ENCODE measurements at places on chromosomes 3 and 15. TPM values are rescaled to one million over a fixed set of nuclear protein-coding genes. Genes with fewer than 3 reads are reported as not detected.

DNA sequence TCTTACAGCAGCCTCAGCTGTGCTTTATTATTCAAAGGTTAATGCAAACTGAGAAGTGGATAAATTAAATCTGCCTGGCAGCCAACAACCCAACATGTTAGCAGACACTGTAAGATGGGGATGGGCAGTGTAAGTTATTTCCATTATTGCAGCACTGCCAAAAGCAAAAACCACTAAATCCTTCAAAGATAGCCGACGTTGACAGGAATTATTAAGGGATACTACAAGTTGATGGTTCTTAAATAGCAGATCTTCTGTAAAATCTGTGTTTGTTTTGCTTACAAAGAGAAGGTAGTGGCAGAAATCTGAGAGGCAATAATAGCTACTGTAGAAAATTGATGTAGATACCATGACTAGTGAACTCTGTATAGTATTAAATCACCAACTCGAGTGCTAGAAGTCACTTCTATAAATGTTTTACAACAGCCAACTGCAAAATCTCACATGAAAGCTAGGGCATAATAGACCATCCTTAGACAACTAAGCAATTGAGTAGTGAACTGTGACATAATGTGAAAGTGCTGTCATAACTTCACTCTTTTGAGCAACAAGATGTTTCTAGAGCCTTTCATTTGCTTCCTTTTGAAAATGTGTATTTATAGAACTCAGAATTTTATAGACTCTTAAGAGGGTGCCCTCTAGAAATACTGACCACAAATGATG, 278.6 kb downstream of the UBE2E2 start:
- no peak for DNase-seq

Gene TM4SF4
- not detected for total RNA-seq

DNA sequence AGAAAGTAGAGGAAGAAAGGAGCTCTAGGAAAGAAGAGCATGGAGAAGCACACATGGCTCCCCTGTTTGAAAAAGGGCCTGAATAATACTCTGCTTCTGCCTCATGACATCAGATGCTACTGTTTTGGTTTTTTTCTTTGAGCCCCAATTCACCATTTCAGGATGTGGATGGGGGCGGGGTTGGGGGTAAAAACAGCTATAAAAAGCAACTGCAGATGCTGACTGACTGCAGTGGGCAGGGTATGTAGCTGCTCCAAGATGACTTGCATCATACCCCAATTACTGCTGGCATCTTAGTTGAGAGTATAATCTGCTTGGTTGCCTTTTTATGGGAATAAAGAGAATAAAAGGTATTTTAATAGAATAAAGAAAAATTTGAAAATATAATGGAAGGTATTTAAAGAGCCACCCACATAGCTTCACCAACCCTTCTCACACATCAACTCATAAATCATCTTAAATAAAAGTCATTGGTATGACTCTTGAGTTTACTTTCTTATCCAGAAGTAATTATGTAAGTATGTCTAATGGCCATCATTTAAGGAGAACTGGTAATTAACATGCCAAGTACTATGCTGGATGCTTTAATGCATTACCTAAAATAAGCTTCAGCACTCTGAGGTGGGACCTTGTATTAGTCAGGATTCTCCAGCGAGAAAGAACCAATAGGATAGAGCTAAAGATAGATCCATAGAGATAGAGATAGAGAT, 36.4 kb upstream of the TMEM45A start:
- DNase-seq: no peak

DNA sequence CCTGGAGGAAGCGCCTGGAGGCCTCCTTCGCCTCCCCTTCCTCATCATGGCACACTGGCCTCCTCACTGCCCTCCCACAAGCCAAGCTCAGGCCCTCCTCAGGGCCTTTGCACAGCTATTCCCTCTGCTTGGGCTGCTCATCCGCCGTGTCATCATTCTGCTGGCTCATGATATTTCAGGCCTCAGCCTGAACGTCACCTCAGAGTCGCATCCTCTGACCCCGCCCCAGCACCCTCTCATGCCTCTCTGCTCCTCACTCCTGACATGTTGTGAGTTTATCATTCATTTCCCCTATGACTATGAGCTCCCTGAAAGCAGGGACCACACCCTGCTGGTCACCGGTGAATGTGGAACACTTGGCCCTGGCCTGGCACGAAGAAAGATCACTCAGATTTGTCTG, 20.7 kb upstream of the POC1A start:
- peak; percentile 43 for DNase-seq

DNA sequence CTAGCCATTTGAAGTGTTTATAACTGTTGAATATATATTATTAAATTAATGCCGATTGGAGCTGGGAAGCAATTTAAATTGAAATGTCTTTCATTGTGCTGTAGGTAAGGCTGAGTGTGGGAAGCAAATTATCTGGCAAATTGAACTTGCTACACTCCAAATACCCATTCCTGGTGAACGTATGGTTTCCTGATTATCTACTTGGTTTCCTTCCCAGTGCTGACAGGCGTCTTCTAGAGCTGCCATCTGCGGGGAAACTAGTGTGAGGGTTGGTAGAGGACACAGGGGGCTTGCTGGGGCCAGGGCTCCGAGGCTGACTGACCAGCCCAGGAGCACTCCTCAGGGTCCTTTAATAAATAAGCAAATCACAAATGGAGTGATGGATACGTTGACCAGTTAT, 581.4 kb upstream of the LMCD1 start:
- DNase-seq: no peak

Gene CPLX3
- total RNA-seq: not detected

GRCh38 chr3:112979244-112979832, 4.4 kb upstream of the CD200R1 start:
- no peak for DNase-seq

Gene FAIM
- total RNA-seq: 12.6 TPM

GRCh38 chr15:58535894-58536293, 104.1 kb downstream of the LIPC start:
- no peak for DNase-seq

GRCh38 chr3:39101022-39101689, 6.3 kb downstream of the GORASP1 start:
- no peak for DNase-seq

DNA sequence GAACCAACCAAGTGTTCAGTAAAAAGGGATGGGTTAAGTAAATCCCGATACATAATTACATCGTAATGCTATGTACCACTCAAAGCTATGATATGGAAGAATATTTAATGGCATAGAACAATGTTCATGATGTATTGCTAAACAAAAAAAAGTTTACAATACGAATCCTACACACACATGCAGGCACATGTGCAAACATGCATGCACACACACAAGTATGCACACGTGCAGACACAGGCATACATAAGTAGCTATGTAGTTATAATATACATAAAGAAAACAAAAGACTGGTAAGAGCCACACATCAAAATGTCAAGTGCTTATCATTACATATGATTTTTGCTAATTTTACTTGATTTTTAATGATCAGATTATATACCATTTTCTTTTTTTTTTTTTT, 74.2 kb downstream of the ARRDC4 start:
- DNase-seq: no peak

Gene LOXL1
- total RNA-seq: 115 TPM

GRCh38 chr3:64084640-64085039, 61.3 kb upstream of the PSMD6 start:
- no peak for DNase-seq

Gene PLCH1
- total RNA-seq: not detected

Gene MORC1
- total RNA-seq: not detected

Gene TMEM207
- total RNA-seq: not detected

Gene SEC22A
- total RNA-seq: 17.3 TPM

- DNase-seq: peak; percentile 74
These were observed 11.8 kb upstream of the PLXND1 start for GRCh38 chr3:129618186-129618820.

Gene WDR93
- not detected for total RNA-seq

DNA sequence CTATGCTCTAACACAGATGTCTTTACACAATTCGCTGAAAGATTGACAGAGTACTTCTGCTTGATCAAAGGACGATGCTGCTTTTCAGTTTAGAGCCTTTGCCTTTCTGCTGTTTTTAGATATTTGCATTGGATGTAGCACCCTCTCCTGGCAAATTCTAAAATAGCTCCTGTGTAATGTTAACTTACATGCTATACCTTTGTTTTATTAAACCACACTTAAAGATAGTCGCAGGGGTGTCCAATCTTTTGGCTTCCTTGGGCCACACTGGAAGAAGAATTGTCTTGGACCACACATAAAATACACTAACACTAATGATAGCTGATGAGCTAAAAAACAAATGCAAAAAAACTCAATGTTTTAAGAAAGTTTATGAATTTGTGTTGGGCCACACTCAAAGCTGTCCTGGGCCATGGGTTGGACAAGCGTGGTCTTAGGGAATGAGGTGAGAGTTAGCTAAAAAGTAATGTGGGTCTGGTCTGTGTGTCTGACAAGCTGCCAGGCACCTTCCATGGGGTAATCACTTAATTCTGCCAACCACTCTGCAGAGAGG, 62.9 kb downstream of the ATG7 start:
- no peak for DNase-seq

GRCh38 chr3:14508966-14509795, 31.0 kb downstream of the GRIP2 start:
- peak; percentile 92 for DNase-seq

GRCh38 chr15:67125589-67126502, 60.4 kb downstream of the SMAD3 start:
- DNase-seq: peak; percentile 88

- DNase-seq: peak; percentile 54
These were observed 8.2 kb downstream of the KLHL40 start for GRCh38 chr3:42693530-42693930.

Gene FBLN2
- 117 TPM for total RNA-seq

Gene ISLR2
- total RNA-seq: 1.2 TPM

DNA sequence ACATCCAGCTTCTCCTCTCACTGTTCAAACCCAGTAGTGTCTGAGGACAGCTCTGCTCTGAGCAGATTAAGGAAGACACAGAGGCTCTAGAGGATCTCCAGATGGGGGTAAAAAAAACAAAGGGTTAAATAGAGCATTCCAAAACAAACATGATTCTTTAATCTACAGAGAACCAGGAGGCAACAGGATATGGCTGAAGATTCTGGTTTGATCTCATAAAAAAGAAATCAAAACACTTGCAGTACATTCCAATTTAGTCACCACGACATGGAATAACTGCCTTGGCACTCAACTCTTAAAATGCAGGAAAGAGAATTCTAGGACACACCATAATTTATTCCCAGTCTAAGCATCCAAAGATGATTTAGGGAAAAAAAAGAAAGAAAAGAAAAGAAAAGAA, 32.0 kb downstream of the TM4SF4 start:
- no peak for DNase-seq

Gene SNX4
- 32.9 TPM for total RNA-seq

DNA sequence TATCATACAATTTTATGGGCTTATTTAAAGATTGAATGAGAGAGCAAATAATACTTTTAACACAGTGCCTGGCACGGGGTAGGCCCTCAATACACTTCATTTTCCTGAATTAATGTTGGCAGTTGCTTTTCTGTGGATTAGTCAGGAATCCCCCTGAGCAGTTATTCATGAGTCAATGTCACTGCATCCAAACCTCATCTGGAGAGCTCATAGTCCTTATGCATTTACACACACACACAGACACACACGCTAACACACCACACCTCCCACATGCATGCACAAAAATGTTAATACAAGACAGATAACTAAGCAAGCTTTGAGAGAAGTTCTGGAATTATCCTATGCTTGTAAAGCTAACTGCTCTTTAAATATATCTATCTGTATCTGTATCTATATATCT, 34.0 kb upstream of the TNFAIP8L3 start:
- DNase-seq: no peak

DNA sequence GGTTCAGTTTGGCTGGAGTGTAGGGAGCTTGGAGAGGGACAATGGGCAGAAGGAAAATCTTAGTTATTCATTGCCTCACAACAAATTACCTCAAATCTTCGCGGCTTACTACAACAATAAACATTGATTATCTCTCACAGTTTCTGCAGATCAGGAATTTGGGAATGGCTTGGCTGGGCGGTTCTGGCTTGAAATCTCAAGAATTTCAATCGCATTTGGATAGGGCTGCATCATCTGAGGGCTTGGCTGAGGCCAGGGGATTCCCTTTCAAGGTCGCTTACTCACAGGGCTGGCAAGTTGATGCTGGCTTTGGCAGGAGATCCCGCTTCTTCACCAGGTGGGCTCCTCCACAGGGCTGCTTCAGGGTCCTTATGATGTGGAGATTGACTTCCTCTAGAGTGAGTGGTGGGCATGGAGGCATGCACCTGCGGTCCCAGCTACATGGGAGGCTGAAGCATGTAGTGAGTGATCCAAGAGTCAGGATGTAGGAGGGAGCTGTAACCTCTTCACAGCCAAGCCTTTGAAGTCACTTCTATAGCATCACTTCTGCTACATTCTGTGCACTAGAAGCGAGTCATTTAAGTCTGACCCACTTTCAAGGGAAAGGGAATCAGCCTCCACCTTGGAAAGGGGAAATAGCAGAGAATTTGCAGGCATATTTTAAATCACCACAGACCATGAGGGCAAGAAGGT, 63.1 kb downstream of the CDC25A start:
- DNase-seq: peak; percentile 79
